Cardiac fibroblast (primary cell): ENCODE measurements at places on chromosomes 4 and X.
A peak's percentile ranks its signal among the peaks of the same experiment; 100 is the strongest.

GRCh38 chrX:15606136-15606535 lies 5.4 kb upstream of the ACE2 start:
- DNase-seq, result no peak

- DNase-seq, result no peak
Measured at GRCh38 chrX:131614241-131614640, 70.4 kb downstream of the OR13H1 start.

GRCh38 chr4:141132072-141132708 lies 1.1 kb downstream of the RNF150 start:
- DNase-seq, result peak; percentile 18

- peak; percentile 30 for DNase-seq
Measured at GRCh38 chrX:52979568-52979967, 21.2 kb upstream of the FAM156A start.

DNA sequence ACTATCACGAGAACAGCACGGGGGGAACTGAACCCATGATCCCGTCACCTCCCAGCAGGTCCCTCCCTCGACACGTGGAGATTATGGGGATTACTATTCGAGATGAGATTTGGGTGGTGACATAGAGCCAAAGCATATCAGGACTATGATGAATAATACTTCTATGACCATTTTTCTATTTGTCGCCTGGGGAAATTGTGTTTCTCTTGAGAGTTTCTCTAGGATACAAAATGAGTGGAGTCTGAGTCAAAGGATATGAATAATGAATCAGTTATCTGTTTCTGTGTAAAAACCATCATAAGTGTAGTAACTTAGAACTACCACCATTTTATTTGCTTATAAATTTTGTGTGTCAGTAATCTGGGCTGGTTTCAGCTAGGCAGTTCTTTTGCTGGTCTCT lies 533.0 kb upstream of the ARX start:
- DNase-seq, result peak; percentile 57

- no peak for DNase-seq
Measured at GRCh38 chrX:9189286-9189685, 155.4 kb upstream of the FAM9B start.

GRCh38 chr4:41014158-41014557 lies 200.2 kb downstream of the APBB2 start:
- DNase-seq, result no peak

- DNase-seq, result no peak
Measured at GRCh38 chr4:121213940-121214339, 49.8 kb upstream of the TNIP3 start.

- DNase-seq, result peak; percentile 87
Measured at GRCh38 chr4:95728145-95728544, 111.7 kb upstream of the PDHA2 start.

DNA sequence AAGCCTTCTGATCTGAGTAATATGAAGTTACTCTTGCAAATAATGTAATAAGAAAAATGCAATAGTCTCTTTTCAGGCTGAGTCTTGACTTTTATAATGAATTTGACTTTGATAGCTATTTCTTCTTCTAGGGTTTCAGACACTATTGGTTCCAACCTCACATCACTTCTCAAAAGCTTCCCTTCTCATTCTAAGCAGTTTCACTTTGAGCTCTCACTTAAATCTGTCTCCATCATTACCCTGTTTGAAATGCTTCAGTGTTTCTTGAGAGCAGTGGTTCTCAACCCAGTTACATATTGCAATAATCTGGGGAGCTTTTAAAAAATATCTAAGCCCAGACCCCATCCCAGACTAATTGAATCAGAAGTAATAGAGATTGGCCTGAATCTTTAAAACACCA lies 40.5 kb upstream of the BMP2K start:
- no peak for DNase-seq

DNA sequence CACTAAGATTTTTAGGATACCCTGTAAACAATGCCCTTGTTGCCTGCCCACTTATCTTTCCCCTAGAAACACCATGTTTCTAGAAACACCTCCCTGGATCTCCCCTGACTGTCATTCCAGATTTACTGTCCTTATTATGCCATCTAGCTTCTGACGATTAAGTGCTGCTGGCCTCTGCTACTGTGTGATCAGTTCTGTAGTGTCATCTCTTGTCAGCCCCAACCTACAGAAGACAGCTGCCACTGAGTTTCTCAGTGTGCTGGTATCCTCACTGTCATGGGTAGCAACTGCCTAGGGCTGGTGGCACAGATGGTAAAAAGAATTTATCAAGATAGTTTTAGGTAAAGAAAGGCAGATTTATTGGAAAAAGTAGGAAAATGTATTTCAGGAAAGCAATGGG lies 68.7 kb upstream of the WWC2 start:
- no peak for DNase-seq

GRCh38 chr4:135244696-135245095 lies 1043.1 kb upstream of the PABPC4L start:
- no peak for DNase-seq

- DNase-seq, result no peak
Measured at GRCh38 chrX:103674531-103675454, 11.7 kb downstream of the MORF4L2 start.

DNA sequence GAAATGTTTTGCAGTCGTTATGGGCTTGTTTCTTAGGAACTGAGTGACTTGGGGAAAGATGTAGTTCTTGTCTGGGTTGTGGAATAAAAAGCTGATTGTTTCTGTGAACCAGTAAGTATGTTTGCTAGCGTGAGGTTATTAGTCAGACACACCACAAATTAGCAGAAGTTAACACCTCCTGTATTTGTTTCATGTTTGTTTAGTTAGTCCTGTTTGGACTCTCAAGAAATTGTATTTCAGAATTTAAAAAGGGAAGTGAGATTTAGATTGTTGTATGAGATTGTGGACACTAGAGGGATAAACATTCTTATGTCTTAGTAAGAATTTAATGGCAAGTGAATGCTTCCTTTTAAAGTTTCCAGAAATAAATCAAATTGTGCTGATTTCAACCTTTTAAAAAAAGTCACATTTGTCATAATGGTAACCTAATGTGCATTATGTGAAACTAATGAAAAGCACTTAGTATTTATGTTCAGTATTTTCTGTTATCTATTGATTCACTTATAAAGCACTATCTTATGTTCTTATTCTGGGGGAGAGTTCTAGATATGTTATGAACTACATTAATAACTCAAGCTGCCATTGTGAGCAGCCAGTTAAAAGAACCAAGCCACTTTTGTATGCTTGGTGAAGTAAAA lies 25.6 kb downstream of the ATP10D start:
- DNase-seq, result peak; percentile 48

- peak; percentile 5 for DNase-seq
Measured at GRCh38 chrX:41518841-41519220, 71.7 kb downstream of the NYX start.

- DNase-seq, result no peak
Measured at GRCh38 chrX:30814978-30815377, 74.1 kb downstream of the TAB3 start.

DNA sequence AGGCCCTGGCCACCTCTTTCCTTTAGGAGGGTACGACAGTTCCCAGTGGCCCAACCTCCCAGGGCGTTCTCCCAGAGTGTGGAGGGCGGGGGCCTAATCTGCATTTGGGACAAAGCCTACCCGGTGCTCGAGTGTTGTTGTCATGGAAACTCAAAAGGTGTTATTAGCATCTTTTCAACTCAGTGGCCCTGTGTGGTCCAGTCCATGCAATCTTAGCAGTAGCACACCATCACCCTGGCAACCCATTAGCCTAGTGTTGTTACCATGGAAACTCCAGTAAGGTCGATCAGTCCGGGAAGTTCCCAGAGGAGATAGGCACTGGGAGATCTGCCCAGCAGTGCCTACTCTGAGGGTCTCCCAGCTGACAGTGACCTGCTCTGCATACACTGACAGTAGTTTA lies 20.2 kb downstream of the APLN start:
- no peak for DNase-seq

DNA sequence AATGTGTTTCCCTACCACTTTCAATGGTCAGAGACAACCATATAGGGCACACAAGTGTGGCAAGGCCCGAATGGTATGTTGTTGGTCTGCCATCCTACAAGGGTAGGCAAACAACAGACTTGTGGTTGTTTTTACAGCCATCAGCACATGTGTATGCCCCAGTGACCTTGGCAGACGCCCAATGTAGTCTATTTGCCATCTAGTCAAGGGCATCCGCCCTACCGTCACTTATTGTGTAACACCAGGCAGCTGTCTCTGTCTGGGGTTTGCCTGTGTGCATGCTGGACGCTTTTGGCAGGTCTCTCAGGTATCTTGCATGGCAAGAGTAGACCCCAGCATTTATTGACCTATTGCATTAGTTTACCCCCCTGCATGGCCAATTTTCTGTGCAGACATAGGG lies 1145.5 kb upstream of the POU3F4 start:
- DNase-seq, result no peak

DNA sequence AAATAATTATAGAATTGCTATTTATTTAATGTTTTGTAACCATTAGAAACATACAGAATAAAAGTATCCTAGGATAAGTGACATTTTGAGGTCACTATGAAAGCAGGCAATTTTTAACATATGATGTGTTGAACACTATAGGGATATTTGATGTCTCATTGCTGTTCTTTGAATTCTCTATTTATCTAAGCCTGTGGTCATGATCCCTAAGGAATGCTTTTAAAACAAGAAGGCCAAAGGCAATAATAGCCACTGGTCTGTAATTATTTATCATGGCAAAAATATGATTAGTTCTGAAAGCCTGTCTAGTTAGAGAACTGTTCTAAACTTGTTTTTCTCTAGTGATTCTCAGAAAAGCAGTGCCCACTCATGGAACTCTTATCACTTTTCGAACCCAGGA lies 186.6 kb downstream of the RPA4 start:
- peak; percentile 45 for DNase-seq

GRCh38 chr4:180564026-180564425 lies 1679.2 kb upstream of the TENM3 start:
- no peak for DNase-seq

GRCh38 chrX:16464369-16464768 lies 185.6 kb upstream of the S100G start:
- DNase-seq, result no peak

- DNase-seq, result no peak
Measured at GRCh38 chrX:37905436-37906147, 58.2 kb upstream of the DYNLT3 start.

- DNase-seq, result no peak
Measured at GRCh38 chr4:146159384-146160058, 16.0 kb upstream of the LSM6 start.

DNA sequence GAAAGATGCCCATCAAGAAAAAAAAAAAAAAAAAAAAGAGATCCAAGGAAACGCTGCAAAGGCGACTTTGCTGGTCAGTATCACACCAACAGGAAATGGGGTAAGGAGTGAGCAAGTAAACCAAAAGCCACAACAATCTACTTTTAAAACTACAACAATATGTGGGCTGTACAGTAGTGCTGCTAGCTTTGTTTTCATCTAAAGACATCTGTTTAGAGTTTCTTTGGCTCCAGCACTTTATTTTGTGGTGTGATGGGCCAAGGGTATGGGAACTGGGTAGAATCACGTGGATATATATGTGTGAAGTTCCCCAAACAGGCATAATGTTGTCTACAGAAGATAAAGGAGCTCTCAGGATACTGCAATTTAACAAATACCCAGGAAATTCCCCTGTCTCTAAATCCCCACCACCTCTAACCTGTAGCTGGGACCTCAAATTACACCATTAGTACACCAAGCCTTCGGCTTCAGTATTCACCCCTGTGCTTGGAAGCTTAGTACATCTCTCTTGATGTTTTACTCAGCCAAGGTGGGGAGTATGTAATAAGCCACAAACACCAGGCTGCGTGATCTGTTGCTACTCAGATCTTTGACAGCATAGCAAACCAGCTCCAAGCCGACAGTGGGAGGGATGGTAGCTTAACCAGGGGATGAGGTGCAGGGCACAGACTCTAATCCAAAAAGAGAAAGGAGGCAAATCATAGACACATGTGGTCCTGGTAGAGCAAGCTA lies 207.9 kb downstream of the HS6ST2 start:
- DNase-seq, result peak; percentile 22

DNA sequence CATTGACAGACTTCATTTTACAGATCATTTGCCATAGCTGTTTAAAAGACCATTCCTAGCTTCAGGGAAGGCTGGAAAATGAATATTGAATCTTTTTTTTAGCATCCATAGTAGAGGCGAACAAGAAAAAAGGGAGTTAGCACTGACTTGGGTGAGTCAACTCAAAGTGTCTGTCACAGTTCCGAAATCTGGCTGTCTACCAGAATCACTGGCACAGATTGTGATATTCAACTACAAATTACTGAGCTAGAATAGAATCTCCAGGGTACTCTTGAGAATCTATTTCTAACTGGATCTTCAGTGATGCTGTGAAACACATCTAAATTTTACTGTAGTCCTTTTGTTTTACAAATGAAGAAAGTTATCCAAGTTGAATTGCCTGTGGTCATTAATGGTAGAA lies 31.5 kb downstream of the SEC24B start:
- DNase-seq, result peak; percentile 58

DNA sequence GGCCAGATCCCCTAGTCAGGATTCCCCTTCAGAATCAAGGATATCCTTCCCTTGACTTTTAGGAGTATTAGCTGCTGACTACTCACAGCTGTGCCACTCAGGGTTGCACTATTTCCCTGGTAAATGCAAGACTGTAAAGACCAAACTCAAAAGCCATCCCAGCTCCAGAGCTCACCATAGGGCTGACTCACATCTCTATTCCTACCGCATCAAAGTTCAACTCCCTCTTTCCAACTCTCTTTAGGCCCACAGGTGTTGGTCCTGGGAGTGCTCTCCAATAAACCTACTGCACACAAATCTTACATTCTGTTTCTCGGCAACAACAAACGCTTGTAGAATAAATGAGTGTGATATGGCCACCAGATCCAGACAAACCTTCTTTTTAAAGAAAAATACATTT lies 109.6 kb downstream of the PPP3CA start:
- DNase-seq, result no peak

GRCh38 chrX:116342903-116343302 lies 93.5 kb upstream of the SLC6A14 start:
- DNase-seq, result peak; percentile 20

GRCh38 chr4:126386512-126386911 lies 1071.8 kb downstream of the FAT4 start:
- peak; percentile 13 for DNase-seq

- DNase-seq, result no peak
Measured at GRCh38 chr4:42399393-42399792, 2.1 kb downstream of the SHISA3 start.

GRCh38 chrX:71815906-71816156 lies 52.7 kb downstream of the CXorf49B start:
- DNase-seq, result no peak

GRCh38 chrX:108527724-108528123 lies 88.1 kb downstream of the COL4A5 start:
- no peak for DNase-seq

DNA sequence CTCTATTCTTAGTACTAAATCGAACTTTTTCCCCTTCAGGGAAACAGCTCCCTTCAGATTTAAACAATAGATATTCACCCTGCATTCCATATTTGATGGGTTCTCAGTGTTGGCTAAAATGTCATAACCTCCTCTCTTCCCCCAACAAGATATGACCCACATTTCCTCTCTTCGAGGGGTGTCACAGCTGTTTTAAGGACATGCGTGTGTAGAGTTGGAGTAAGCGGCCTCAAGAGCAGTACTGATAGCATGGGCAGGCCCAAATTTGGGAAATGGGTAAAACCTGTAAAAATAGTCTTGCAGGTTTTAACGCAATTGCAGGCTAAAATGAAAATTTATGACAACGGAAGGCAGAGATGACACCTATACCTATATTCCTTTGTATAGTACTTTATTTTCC lies 28.7 kb downstream of the SAT1 start:
- DNase-seq, result no peak
